ENCODE measurements at places on chromosomes 3 and 15.

- DNase-seq, result no peak
Observed at GRCh38 chr3:78879295-78879860, 888.4 kb downstream of the ROBO1 start.

DNA sequence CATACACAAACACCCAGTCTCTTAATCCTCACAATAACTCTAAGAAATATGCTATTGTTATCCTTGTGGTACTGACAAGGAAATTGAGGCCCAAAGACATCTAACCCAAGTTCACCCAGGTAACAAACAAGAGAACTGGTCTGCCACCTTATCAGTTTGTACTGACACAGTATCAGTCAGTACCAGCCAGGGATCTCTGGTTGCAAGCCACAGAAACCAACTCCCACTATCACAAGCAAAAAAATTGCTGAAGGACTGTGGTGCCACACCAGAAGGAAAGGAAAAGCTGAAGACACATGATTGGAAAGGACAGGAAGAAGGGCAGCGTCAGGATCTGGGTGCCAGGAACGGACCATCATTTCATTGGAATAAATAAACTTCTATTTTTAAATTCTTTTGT is 63.8 kb upstream of the GLCE start:
- no peak for DNase-seq

DNA sequence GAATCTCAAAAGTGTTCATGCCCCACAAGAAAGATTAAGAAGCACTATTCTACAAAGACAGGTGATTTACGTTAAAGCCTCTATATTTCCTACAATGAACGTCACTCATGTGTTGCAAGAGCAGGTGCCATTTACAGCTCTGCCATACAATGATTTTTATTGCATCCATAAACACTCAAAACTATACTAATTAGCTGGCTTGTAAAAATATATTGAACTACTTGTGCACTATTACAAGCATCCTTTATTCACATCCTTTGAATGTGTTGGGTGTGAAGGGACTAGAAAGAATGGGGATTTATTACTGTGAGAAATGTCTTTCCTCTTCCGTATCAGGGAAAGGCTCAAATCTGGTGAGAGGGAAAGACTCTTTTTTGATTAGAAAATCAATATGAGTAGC is 50.7 kb upstream of the C3orf49 start:
- DNase-seq, result no peak

DNA sequence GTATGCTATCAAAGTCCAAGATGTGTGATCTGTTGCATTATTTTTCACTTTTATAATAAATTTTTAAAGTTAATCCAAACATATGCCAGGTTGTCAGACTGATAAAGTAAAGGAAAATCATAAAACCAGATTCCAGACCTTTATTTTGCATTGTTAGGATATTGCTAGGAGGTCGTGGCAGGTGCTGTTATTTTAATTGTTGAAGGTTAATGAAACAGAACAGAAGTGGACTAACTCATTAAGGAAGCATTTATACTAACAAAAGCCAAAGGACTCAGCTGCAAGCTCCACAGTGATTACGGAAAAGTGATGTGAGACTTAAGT is 63.1 kb downstream of the DCLK3 start:
- no peak for DNase-seq

- DNase-seq, result no peak
Observed at GRCh38 chr3:169146866-169147237, 516.7 kb downstream of the MECOM start.

DNA sequence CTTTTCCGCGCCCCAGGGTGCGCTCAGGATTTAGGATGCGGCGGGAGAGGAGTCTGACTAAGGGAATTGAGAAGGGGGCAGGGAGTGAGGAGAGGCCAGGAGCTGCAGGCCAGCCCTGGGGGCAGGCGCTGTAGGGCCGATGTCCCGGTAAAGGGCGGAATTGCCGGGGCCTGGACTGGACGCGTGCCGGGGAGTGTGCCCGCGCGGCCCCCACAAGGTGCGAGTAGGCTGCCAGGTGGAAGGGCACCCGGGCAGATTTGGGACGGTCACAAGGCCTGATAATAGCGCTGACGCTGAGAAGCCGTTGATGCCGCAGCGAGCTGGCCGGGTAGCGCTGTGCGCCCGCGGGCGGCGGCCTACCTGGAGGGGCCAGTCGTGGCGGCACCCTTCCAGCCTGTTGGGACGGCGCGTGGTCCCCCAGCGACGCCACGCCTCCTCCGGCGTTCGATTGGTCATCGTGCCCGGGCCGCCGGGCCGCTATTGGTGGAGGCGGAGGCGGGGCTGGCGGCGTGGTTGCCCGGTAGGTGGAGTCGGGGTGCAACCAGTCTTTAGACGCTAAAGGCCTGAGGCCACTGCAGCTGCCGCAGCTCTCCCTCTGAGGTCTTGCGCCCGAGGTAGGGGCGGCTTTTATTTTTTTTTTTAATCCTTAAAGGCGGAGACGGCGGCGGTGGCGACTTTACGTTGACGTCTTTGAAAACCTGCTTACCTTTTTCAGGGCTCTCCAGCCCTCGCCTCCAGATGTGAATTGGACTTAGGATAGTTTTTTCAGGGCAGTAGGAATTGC is 903 bp downstream of the SLC25A38 start:
- peak; percentile 93 for DNase-seq

GRCh38 chr15:90062462-90062932 is 39.8 kb downstream of the IDH2 start:
- no peak for DNase-seq

GRCh38 chr15:80550908-80551260 is 144.2 kb upstream of the ABHD17C start:
- no peak for DNase-seq

DNA sequence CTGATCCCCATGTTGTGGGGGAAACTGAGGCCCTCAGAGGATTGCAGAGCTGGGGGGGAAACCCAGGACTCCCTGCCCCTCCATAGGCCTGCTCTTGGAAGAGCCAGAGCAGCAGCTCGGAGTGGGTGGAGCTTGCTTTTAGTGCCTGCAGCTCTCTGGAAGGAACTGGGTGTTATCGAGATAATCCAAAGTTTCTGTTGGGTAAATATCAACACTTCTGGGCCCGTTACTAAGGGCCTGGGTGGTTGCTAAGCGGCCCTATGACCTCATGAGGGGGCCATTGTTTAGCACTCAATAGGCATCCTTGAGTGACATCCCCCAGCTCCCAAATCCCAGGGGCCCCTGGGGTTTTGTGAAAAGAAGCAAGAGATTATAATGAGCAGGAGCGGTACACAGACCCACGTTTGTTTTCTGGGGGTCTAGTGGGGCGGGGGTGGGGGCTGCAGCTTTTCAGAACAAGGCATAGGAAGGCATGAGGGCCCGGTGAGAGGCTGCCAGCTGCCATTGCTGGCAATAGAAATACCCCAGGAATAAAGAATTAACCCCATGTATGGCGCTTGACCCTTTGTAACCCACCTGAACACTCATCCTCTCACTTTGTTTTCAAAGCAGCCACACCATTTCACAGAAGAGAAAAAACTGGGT is 48.3 kb upstream of the ATP2B2 start:
- no peak for DNase-seq

DNA sequence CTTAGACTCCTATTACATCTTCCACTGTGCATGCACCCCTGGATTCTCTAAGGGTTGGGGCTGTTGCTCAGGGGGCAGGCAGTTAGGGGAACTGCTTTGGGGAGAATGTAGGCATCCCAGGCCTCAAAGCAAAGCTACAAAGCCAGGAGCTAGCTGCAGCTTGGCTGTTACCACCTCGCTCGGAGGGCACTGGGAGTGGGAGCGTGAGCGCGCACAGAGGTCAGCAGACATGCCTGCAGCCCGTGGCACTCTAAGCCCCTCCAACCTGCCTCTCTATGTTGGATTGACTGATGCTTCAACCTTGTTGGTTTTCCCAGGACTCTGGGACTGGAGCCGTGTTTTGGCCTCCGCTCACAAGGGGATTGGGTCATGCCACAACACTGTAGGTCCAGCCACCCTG is 69.8 kb downstream of the CPN2 start:
- DNase-seq, result no peak

GRCh38 chr3:59320080-59320479 is 270.3 kb upstream of the CFAP20DC start:
- DNase-seq, result no peak

GRCh38 chr3:184235381-184236032 is 6.1 kb downstream of the VWA5B2 start:
- no peak for DNase-seq
